HS-5 (cell line): ENCODE measurements at places on chromosomes 12 and 14.

DNA sequence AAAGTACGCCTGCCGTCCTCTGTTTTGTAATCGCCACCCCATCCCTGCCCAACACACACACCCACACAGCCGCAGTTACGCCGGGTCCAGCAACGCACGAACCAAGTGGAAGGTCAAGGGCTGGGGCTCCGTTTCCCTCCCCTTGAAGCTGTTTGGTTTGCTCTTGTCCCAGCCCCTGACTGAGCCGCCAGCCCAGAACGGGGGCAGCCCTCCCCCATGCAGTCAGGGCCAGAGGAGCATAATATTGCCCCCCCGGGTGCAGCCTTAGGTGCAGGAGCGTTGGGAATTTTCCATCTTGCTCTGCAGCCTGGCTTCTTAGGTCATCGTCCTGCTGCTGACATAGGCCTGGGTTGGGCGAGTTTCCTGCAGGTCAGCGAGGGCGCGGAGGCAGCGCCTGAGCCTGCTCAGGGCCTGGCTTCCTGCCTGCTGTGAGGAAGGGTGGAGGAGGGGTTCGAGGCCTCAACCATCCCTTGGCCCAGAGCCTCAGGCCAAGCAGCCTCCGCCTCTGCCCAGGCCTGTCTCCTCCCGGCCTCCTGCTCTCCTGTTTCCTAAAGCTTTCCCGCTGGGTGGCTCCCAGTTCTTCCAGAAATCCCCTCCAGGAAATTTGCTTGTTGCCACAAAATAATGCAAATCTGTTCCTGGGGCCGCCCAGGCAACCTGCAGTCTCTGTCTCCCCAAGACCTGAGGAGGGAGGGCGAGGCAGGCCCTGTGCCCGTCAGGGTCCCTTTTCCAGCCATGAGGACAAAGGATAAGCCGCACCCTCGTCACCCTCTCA is 44.5 kb downstream of the PSMA6 start:
- DNase-seq = no peak

GRCh38 chr14:34256223-34256622 is 205.8 kb downstream of the SPTSSA start:
- DNase-seq = no peak

GRCh38 chr12:129067491-129067890 is 214.2 kb downstream of the GLT1D1 start:
- DNase-seq = no peak

GRCh38 chr12:38878333-38878705 is 27.1 kb downstream of the CPNE8 start:
- DNase-seq = no peak

GRCh38 chr12:59737725-59738463 is 142.1 kb downstream of the SLC16A7 start:
- no peak for DNase-seq

GRCh38 chr12:32272465-32272864 is 126.9 kb upstream of the FGD4 start:
- no peak for DNase-seq

DNA sequence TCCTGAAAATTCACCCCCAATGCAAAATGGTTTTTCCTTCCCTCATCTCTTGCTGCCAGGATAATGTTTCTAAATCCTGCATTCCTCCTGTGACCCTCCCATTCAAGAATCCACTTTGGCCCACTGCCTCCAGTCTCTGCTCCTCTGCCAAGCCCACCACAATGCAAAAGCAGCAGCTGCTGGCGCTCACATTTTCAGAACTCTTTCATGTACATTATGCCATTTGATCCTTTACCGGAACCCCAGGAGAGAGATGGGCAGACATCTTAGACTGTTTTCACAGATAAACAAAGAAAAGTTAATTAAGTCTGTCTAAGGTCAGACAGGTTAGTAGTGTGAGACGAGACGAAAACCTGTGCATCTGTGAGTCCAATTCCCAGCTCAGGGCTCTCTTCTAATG is 12.9 kb downstream of the LRIG3 start:
- DNase-seq = no peak

GRCh38 chr12:104703372-104703771 is 246.6 kb downstream of the CHST11 start:
- DNase-seq = no peak

DNA sequence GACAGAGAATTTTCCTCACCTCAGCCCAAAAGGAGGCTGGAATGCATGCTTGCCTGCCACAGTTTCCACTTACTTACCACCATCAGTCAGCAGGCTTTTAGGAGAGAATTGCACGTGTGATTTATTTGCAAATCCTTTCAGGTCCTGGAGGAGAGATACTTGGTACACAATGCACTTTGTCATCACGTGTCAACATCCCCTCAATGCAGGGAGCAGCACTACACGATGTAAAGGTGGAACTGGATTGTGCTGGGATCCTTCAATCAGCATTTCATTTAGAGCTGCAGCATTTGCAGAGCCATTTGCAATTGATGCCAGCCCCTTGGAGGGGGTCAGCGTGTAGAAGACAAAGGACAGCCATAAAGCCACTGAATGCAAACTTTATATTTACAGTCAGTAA is 218.1 kb downstream of the GLT1D1 start:
- DNase-seq = no peak

DNA sequence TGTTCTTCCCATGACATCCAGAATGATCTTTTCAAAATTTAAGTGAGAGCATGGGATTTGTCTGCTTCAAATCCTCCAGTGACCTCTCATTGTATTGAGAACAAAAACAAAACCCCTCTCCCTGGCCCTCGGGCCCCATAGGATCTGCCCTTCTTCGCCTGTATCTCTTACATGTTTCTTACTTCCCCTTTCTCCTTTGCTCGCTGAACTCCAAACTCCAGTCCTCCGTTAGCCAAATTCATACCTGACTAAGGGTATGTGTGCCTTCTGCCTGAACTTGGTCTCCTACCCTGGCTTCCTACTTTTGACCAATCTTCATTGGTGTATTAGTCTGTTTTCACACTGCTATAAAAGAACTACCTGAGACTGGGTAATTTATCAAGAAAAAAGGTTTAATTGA is 13.2 kb upstream of the TSPAN11 start:
- no peak for DNase-seq

DNA sequence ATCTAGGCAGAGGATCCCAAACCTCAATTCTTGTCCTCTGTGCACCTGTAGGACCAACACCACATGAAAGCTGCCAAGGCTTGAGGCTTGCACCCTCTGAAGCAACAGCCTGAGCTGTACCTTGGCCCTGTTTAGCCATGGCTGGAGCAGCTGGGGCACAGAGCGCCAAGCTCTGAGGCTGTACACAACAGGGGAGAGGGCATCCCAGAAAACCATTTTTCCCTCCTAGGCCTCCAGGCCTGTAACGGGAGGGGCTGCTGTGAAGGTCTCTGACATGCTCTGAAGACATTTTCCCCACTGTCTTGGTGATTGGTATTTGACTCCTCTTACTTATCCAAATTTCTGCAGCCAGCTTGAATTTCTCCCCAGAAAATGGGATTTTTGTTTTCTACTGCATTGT is 22.4 kb upstream of the PTPRO start:
- no peak for DNase-seq

- no peak for DNase-seq
These were observed 21.4 kb downstream of the SYNE2 start for GRCh38 chr14:63874223-63874622.

DNA sequence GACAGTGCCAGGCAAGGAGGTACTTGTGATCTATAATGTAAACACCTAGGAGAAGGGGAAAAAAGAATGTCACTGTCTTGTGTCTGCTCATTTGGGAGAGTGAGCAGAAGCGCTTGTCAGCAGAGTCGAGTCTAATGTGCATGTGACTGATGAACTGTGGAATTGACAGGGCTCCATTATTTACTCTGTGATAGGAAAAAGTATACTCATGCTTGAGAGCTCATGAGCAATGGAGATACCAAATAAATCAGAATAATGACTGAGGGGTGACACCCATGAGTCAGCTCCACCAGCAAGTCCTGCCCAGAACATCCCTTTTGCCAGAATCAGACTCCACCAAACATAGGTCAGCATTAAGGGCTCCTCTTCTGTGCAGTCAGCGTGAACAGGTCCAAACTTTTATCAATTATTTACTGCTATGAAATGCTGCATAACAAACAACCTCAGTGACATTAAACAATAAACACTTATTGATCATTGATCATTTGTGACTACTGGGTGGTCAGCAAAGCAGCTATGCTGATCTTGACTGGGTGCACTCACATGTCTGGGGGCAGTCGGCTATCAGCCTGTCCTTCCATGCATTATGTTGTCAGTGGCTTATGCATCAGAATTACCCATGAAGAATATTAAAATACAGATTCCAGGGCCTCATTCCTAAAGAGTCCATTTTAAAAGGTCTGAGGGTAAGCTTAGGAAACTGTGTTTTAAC is 29.2 kb upstream of the WSCD2 start:
- no peak for DNase-seq

DNA sequence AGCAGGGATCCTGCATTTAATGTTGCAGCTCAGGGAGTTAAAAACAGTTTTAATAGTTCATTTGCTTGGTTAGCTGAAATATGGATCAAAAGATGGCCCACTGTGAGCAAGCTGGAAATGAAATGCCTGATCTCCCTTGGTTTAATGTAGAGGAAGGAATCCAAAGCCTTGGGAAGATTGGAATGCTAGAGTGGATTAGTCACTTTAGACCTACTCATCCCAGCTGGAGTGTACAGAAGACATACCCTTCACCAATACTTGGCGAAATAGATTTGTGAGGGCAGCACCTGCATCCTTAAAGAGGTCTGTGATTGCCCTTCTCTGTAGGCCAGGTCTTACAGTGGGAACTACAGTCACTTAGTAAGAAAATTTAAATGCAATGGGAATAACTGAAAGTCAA is 58.0 kb upstream of the KRAS start:
- DNase-seq = peak; percentile 56

DNA sequence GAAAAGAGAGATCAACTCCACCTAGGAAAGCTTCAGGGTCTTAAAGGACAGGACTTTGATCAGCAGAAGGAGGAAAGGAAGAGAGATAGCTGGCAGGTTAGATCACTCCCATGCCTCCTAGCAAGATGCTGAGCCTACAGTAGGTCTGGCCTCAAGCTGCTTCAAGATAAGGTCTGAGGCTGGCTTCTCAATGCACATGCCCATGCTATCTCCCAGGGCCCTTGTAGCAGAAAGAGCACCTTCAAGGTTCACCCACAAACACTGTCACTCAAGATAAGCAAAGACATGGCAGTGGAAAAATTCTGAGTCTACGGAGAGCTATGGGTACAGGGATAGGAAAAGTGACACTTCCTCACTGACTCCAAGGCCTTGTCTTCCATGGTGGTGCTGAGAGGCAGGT is 14.3 kb downstream of the REM2 start:
- no peak for DNase-seq

DNA sequence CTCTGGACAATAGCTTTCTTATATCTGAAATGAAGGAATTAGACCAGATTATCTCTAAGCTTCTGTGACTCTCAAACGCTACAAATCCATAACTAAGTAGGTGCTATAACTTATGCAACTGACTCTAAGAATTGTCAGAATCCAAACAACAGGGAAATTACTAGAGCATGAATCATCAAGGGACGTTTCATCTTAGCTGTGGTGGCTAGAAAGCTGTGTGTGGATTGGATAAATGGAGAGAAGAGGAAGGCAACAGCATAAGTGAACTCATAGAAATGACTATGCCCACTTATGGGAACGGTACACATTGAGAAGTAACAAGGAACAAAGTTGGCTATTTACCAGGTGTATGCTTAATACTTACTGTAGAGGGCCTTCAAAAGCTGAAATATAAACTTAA is 96.0 kb upstream of the NEDD1 start:
- peak; percentile 73 for DNase-seq

GRCh38 chr14:40806471-40806870 is 800.2 kb upstream of the LRFN5 start:
- DNase-seq = no peak

DNA sequence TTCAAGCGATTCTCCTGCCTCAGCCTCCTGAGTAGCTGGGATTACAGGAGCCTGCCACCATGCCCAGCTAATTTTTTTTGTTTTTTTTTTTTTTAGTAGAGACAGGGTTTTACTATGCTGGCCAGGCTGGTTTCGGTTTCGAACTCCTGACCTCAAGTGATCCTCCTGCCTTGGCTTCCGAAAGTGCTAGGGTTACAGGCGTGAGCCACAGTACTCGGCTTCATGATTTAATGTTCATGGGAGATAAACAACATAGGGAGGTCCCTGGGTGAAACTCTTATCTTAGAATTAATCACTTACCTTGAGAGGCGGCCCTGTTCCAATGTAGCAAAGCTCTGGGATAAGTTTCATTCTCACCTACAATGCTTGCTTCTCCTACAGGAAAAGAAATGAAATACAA is 48.3 kb downstream of the SEL1L start:
- DNase-seq = no peak

DNA sequence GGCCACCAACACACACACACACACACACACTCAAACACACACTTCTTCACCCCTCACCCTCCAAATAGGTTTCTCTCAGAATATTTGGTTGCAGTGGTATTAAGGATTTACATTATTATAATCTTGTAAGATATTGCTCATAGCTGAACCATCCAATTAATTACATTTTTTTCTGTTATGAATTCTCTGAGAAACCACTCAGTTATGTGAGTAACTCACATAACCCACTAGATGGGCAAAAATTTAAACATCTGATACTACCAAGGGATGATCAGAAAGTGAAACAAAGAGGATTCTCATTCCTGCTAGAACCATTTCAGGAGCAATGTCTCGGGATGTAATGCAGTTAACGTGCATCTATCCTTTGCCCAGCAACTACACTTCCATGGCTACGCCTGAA is 31.6 kb downstream of the TMTC1 start:
- DNase-seq = no peak

DNA sequence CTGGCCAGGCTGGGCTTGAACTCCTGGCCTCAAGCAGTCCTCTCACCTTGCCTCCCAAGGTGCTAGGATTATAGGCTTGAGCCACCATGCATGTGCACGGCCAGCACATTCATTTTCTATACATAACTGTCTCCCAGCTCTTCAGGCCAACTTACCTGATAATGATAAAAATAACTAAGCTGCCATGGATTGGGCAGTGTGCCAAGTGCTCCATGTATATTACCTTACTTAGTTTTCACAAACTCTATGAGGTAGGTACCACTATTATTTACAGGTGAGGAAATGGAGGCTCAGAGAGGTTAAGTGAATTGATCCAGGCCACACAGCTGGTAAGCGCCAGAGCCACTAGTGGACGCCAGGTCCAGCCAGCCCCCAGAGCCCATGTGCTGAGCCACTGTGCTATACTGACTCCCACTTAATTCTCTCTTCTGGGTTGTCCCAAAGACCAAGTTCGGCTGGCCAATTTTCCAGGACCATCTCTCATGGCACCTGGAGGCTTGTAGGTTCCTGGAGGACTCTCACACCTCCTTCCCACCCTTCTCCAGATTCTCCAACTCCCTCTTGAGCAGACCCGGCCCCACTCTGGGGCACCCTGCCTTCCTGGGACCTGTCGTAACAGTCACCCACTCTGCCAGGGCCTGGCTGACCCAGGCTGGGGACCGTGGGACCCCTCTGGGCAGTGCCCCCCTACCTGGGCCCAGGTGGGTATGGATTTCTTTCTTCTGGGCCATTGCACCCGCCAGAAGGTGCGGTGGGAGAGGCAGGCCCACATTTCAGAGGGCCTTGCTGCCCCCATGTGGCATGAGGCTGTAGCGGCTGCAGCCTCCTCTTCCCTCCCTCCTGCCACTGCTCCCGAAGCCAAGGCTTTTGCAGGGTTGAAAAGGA is 30.2 kb upstream of the CIPC start:
- no peak for DNase-seq

- no peak for DNase-seq
These were observed 138.5 kb downstream of the SLC16A7 start for GRCh38 chr12:59734371-59734770.
